ENCODE measurements at places on chromosomes 2 and 18.

- no peak for DNase-seq
These were observed 117.4 kb downstream of the PIK3C3 start for GRCh38 chr18:42072407-42072806.

GRCh38 chr2:150656002-150656401 lies 168.5 kb upstream of the RND3 start:
- no peak for DNase-seq

- DNase-seq = no peak
These were observed 151.0 kb upstream of the NDUFV2 start for GRCh38 chr18:8951491-8951890.

DNA sequence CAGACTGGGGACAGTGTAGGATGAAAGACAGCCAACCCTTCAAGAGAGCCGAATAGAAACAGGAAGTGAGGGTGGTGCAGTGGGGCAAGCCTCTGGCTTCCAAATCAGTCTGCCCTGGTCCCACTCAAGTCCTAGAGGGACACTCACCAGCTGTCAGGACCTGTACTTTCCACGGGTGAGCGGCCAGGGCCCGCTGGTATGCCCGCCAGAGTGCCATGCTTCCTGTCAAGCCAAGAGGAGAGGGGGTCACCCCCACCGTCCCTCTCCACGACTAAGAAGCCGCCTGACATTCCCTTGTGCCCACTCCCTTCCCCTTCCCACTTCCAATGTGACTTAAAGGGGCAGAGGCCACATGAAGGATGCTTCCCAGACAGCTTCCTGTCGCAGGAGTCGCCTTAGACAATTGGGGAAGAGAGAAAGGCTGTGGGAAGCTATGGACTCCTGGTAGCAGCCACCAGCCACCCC lies 564 bp downstream of the MPV17 start:
- DNase-seq = no peak

- no peak for DNase-seq
These were observed 60.1 kb downstream of the ST3GAL5 start for GRCh38 chr2:85828725-85829124.
